Fibroblast of skin of left quadriceps (primary cell): ENCODE measurements at places on chromosomes 5 and 9.
A peak's percentile ranks its signal among the peaks of the same experiment; 100 is the strongest.

GRCh38 chr5:173792781-173793547 lies 95.2 kb upstream of the CPEB4 start:
- DNase-seq: no peak

DNA sequence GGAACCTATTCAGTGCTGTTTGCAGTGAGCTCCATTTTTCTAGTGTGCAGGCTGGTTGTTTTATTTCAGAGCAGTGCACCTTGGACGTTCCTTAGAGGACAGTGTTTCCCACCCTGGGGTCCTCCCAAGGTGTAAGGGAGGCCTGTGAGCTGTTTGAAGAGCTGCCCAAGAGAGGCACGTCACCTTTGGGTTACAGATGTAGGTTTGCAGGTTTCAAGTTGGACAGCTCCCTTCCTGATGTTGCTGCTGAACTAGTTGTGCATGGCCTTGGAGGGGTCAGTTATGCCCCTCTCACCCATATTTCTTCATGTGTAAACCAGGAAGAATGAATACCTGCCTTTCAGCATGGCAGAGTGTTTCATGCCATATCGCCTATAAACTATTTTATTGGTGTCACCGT lies 34.7 kb upstream of the POMT1 start:
- DNase-seq: no peak

DNA sequence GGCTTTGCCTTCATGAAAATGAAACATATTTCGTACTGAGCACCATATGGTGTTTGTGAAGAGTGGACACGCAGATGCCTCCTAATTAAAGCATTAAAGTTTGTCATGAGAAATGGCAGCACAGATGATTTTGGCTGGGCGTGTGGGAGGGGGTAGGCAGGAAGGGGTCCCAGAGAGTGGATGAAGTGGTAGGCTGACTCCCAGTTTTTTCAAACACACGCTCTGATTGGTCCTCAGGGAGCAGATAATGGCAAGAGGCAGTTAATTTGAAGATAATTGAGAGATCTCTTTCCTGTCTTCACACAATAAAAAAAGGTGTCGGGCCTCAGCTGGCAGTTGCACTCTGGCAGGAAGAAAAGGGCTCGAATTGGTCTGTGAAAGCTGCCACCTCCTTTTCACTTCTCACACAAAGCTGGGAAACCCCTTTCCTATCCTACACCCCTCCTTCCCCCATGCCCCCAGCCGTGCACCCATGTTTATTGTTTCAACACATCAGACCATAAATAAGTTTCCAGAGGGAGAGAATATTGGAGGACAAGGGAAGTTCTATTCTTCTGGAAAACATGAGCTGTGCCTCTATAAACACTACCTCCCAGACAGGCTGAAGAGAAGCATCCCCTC lies 429.6 kb downstream of the ARHGEF28 start:
- no peak for DNase-seq

GRCh38 chr5:173919443-173919842 lies 31.3 kb downstream of the CPEB4 start:
- no peak for DNase-seq

GRCh38 chr5:143133721-143134120 lies 269.8 kb downstream of the NR3C1 start:
- no peak for DNase-seq

DNA sequence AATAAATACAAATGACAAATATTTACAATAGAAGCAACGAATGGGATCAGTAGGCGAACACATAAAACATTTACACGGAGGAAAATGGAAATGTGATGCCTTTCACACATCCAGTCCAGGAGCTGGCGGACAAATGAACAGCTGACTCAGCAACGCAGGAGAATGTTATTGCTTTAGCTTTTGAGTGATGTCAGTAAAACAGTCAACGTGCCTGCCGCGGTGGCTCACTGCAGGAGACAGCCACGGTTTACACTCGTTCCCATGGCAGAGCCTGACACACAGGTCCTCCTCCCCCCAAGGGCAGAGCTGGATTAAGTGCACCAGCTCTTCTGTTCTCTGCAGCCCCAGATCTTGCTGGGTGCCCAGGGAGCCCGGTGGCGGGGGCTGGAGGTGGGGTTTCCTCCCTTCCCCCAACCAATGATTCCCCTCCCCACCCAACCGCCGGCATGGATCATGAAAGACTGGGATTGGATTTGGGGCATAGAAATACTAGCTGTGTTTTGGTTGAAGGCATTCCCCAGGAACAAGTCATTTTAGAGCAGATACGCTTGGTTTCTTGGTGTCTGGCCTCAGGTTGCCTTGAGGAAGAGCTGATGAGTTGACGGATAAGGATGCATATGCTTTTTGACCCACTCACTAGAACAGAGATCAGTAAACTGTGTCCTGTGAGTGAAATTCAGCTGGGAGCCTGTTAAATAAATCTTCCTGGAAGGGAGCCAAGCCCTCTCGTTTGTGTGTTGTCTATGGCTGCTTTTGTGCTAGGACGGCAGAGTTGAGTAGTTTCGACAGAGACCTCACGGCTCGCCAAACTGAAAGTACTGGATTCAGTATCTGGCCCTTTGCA lies 12.5 kb downstream of the STC2 start:
- peak; percentile 68 for DNase-seq

DNA sequence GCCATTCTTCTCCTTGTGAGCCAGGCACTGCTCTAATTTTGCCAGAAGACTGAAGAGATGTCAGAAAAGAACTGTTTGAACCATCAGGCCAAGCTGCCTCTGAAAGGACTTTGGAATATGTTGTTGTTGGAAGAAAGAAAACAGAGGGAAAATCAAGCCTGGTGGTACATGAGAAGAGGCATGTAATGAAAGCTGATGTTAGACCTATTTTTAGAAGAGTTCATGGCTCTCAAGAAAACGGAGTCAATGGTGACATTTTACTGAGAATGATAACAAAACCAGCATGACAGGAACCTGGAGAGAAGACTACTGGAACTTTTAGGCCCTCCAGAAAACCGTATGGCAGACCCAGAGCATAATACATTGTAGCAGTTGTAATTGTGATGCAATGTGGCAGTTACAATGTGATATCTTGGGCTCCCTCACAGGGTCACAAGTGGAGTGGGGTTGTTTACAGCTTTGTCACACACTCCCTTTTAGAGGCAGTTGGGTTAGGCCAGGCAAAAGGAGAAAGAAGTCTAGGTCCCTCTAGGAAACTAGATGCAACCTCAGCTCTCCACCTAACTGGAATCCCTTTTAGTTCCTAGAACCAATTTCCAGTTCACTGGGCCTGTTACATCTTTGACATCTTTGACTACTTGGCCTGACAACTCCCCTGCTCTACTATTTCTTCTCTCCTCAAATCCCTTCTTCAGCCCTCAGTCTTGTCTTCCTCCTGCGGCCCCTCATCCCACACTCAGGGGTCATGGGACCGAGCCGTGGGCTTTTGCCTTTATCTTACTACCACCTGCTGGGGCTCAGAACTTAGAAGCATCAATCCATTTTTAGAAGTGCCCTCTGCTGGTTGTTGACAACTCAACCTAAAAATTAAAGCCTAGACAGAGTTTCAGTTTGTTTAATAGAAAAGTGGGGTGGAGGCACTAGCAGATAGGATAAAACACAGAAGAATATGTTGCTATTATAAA lies 61.2 kb upstream of the JAK2 start:
- DNase-seq: no peak

- DNase-seq: no peak
These were observed 129.5 kb downstream of the RGS3 start for GRCh38 chr9:113592876-113593575.

GRCh38 chr9:74556685-74557084 lies 59.5 kb downstream of the RORB start:
- DNase-seq: no peak

DNA sequence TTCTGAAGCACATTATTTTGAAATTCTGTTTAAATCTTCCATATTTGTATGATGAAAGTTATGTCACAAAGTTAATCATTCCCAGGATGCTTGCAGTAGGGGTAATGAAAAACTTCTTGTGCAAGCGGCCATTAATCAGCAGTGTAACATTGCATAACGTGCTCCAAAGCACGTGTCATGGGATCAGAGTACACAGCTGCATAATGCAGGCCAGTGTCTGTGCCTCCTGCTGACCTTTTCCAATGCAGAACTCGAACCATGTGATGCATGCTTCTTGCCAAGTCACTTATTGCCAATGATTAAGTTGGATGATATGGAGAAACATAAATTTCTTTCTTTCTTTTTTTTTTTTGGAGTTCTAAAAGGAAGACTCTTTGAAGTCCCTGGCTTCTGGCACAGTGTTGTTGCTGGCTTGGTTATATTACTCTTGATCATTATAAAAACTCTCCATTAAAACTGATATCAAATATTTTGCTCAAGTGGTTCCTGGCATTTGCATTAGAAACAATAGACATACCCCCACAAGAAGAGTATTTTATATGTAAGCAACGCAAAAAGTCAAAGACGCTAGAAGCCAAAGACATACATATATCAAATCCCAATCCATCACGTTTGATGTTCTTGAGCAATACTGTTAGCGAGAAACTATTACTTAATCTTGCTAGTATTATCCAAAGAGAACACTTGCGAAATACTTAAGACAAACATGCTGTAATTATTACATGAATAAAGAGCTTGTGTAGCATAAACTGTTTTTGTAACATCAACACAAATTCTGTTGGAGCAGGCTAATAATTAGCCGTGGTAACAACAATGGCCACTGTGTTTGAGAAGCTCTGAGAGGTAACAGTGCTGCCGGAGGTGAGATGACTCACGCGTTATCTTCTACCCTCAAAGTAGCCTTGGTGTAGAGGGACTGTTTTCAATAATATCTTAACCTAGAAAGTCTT lies 164.2 kb downstream of the AUH start:
- DNase-seq: peak; percentile 97

- peak; percentile 92 for DNase-seq
These were observed 55.8 kb upstream of the ACTBL2 start for GRCh38 chr5:57538341-57538955.
